Chondrocyte (in vitro differentiated cells): ENCODE measurements at places on chromosomes 3 and 15.

DNA sequence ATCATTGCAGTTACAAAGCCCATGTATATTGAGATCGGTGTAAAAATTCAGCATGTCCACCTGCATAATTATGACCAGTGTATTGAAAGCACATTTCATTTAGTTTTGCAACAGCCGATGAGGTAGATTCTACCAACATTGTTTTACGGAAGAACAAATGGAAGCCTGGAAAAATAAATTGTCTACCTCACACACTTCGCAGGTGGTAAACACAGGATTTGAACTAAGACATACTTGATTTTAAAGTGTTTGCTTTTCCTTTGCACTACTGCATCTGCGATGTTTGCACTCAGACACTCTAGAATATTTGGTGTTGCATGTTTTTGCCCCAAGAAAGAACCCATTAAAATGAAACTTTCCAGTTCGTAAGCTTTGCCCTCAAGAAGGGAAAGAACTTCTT, 148.4 kb downstream of the PGPEP1L start:
- no peak for DNase-seq

DNA sequence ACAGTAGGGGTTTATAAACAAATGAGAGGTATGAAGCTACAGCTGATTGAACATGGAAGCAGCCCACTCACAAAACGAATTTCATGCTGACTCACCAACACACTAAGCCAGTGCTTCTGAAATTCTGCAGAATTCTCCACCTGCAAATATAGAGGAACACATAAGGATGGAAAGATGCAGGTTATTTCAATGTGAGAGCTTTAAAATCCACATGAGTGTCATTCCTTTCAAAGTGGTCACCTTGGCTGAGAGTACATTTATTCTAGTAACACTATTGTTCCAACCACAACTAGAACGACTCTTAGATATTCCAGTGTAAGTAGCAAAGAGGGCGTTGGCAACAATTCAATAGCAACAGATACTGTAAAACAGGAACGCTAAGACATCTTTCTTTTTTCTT, 189.9 kb upstream of the TSC22D2 start:
- DNase-seq = no peak

- no peak for DNase-seq
Observed at GRCh38 chr3:194518652-194519051, 31.9 kb upstream of the ATP13A3 start.

DNA sequence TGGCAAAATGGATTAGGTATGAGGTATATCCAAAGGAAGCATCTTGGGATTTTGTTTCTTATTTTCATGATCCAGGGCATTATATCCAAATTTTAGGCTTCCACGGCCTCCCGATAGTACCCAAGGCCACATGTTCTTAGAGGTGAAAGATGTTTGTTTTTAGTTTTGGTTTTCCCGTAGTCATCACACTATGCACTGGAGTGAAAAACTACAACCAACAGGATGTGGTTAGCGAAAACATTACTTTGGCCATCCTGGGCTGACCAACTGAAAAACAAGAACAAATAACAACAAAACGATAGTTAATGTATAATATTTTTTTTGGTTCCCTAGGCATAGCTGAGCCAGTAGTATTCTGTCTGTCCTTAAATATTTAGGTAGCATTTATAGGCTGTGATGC, 749.7 kb downstream of the GRM7 start:
- DNase-seq = no peak

DNA sequence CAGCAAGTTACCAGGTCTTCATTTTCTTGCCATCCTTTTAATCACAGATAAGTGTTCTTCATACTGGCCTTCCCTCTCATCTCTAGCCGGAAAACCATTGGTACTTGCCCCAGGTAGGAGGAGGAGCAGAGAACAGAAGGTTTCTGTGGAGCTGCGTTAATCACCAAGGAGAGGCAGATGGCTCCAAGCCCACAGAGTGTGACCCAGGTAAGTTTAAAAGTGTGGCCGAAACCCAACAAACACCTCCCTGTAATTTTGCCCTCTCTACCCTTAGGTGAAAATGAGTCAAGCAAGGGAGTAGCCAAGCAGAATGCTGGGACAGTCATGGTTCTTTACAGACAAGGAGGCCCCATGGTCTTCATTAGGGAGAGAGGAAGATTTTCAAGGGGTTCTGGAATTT, 37.3 kb downstream of the NFKBIZ start:
- no peak for DNase-seq
